Ovary (tissue), 10 donors: ENCODE measurements at places on chromosomes 1 and 21. TPM values are rescaled to one million over a fixed set of nuclear protein-coding genes. Genes with fewer than 3 reads are reported as not detected.
A peak's percentile ranks its signal among the peaks of the same experiment; 100 is the strongest.

GRCh38 chr1:94017155-94017829, 103.7 kb downstream of the ABCA4 start:
- H3K27me3 ChIP-seq: no peaks in the 10 kb centered on the region
- DNase-seq: no peak
- H3K27ac ChIP-seq: no peak overlapping the region
- peaks cover 10% of the 10 kb centered on the region for H3K4me1 ChIP-seq

DNA sequence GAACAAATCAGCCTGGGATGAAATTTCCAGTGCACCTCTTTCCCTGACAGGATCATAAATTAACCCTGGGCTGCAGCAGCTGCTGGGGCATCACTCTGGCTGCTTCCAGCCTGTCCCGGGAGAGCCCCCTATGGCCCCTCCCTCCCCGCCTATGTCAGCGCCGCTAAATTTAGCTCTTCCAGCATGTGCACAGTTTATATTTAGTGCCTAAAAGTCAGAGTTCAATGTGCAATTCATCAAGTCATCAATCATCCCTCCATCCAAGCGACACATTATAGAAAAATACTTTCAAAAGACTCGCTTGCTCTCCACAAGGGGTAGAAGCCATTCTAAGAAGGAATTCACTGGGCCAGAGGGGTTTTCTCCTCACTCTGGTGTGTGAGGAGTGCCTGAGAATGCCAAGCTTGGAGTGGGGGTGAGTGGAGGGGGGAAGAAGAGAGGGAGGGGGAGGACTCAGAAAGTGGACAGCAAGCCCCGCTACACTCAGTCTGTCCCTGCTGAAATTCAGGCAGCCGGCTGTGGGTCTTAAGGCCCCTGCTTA, 37.4 kb downstream of the XCL1 start:
- H3K27me3 ChIP-seq: no peaks in the 10 kb centered on the region
- H3K36me3 ChIP-seq: no peaks in the 10 kb centered on the region
- H3K4me1 ChIP-seq: peaks cover 10% of the 10 kb centered on the region
- no peak overlapping the region for H3K27ac ChIP-seq

GRCh38 chr1:63063367-63063766, 259.0 kb upstream of the FOXD3 start:
- no peak for DNase-seq
- H3K27me3 ChIP-seq: no peaks in the 10 kb centered on the region
- H3K4me3 ChIP-seq: no peak overlapping the region
- H3K4me1 ChIP-seq: no peaks in the 10 kb centered on the region
- no peak overlapping the region for H3K27ac ChIP-seq

DNA sequence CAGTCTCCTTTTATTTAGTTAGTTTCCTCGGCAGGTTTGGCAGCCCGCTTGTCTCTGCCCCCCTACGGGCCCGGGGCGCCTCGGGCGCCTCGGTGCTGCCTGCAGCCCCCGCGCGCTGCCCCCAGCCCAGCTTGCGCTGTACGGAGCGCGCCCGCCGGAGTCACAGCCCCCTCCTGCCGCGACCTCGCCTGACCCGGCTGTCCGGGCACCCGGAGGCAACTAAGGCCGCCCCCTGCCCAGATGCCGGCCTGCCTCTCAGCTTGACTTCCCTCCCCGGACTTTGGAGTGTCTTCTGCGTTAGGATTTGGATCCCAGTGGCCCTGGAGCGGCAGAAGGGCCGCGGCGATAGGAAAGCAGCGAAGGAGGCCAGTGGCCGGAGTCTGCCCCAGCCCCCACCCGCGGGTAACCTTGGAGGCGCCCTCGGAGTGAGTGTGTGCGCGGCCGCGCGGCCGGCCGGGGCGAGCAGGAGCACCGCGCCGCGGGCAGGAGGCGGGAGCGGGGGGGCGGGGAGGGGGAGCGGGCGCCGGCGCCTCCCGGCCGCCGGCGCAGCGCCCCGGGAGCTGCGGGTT, 7.6 kb downstream of the CDKN2C start:
- H3K4me3 ChIP-seq: peak overlapping the region; percentile 83
- DNase-seq: peak; percentile 74

DNA sequence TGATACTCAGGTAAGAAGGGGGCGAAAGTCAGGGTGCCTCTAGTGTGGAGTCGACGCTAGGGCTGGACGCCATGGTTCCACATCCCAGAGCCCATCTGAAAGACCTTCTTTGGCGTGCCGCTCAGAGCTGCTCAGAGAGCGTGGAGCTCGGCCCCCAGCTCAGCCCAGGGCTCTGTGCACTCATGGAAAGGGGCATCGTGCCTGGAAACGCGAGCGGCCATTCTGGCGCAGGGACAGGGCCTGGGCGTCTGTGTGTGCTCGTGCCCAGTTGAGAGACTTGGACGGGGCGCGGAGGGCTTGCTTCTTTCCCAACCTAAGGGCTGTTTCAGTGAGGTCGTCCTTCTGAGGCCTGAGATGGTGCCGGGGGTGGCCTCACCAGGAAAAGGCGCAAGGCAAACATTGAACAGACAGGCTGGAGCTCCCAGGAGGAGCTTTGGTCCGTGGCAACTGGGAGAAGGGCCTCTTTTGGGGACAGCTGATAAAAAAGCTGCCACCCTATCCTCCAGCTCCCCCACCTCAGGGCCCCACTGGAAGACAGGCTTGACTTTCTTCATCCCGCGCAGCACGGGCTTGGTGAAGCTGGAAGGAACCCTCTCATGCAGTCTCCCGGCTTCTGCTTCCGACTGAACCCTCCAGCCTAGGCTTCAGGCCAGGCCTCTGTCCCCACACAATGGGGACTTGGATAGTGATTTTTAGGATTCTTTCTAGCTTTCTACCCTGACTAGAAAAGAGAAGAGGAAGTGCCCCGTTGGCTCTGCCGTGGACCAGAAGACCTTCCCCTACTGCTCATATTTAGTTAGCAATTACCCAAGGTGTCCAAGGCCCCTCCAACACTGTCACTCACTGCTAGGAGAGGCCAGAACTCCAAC, 77.1 kb downstream of the CD58 start:
- no peak for DNase-seq
- H3K4me3 ChIP-seq: no peak overlapping the region
- H3K36me3 ChIP-seq: no peaks in the 10 kb centered on the region
- no peak overlapping the region for H3K27ac ChIP-seq
- H3K27me3 ChIP-seq: no peaks in the 10 kb centered on the region
- H3K4me1 ChIP-seq: no peaks in the 10 kb centered on the region

GRCh38 chr1:53417074-53417511, 42.1 kb upstream of the DMRTB1 start:
- H3K4me1 ChIP-seq: no peaks in the 10 kb centered on the region
- no peaks in the 10 kb centered on the region for H3K27me3 ChIP-seq
- no peaks in the 10 kb centered on the region for H3K36me3 ChIP-seq

The MPZL1 gene
- total RNA-seq: 44.2 TPM

The AKNAD1 gene
- total RNA-seq: not detected

DNA sequence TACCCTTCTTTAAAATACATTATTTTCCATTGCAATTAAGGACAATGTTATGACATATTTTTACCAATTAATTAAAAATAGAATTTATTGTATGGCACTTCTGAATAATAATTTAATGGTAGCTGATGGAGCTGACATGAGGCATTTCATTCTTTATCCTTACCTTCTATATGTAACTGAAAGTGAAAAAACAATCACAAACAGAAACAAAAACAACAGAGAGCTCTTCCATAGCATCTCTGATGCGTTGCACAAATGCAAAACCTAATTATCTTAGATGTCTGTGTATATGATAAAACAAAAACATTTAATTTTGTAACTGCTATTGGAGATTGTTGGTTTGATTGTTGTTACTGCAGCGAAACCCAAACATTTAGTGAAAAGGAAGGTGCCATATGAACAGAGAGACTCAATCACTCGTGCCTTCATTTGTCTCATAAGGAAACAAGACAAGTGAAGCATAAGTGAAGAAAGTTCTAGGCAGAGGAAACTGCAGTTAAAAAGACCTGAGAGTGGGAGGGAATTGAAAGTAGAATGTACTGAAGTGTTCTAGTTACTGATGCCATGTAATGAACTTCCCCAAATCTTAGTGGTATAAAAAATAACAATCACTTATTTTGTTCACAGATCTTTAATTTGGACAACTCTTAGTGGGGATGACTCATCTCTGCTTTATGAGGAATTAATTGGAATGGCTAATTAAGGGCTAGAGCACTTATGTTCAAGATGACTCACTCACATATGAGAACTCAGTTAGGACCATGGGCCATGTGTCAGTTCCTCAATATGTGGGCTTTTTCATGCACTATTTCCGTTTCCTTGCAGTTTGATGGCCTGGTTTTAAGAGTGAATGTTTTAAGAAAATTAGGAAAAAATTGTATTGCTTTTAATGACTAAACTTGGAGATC, 245.0 kb upstream of the OLFM3 start:
- peaks cover 3% of the 10 kb centered on the region for H3K27me3 ChIP-seq
- H3K4me3 ChIP-seq: no peak overlapping the region
- no peak overlapping the region for H3K27ac ChIP-seq
- no peak for DNase-seq
- no peaks in the 10 kb centered on the region for H3K4me1 ChIP-seq

DNA sequence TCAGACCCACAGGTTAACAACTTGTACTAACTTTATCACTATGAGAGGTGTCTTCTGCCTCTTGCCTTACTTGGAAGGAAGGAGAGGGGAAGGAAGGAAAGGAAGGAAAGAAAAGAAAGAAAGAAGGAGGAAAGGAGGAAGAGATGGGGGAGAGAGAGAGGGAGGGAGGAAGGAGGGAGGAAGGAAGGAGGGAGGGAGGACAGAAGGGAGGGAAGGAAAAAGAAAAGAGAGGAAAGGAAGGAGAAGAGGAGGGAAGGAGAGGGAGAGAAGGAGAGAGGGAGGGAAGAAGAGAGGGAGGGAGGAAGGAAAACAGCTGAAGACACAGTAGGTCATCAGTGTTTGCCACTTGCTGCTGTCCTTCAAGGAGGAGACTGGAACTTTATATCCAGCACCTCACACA, 5.3 kb upstream of the SIPA1L2 start:
- no peak for DNase-seq
- H3K27me3 ChIP-seq: no peaks in the 10 kb centered on the region
- H3K36me3 ChIP-seq: no peaks in the 10 kb centered on the region
- no peaks in the 10 kb centered on the region for H3K4me1 ChIP-seq
- no peak overlapping the region for H3K4me3 ChIP-seq
- H3K27ac ChIP-seq: no peak overlapping the region

The TLR5 gene
- total RNA-seq: 17.2 TPM

DNA sequence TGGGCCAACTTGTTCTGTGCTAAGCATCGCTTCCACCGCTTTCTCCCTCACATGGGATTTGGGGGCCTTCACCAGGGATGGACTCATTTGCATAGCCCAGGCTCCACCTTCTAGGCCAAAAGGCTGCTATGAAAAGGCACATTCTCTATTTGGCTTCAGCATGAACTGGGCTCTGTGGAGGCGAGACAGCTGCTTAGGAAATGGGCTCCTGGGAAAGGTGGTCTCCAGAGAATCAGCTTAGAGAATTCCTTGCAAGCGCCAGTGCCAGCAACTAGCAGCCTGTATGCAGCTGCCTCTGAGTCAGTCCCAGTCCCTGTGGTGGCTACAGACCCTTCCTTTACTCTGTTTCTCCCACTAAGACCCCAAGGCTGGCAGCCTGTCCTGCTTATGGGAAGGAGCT, 214.5 kb downstream of the HIVEP3 start:
- no peak for DNase-seq
- H3K36me3 ChIP-seq: no peaks in the 10 kb centered on the region
- H3K4me3 ChIP-seq: no peak overlapping the region
- H3K4me1 ChIP-seq: no peaks in the 10 kb centered on the region
- no peaks in the 10 kb centered on the region for H3K27me3 ChIP-seq
- H3K27ac ChIP-seq: no peak overlapping the region

GRCh38 chr1:181079382-181079781, 9.1 kb upstream of the IER5 start:
- H3K27ac ChIP-seq: no peak overlapping the region
- no peak overlapping the region for H3K4me3 ChIP-seq
- no peaks in the 10 kb centered on the region for H3K36me3 ChIP-seq

DNA sequence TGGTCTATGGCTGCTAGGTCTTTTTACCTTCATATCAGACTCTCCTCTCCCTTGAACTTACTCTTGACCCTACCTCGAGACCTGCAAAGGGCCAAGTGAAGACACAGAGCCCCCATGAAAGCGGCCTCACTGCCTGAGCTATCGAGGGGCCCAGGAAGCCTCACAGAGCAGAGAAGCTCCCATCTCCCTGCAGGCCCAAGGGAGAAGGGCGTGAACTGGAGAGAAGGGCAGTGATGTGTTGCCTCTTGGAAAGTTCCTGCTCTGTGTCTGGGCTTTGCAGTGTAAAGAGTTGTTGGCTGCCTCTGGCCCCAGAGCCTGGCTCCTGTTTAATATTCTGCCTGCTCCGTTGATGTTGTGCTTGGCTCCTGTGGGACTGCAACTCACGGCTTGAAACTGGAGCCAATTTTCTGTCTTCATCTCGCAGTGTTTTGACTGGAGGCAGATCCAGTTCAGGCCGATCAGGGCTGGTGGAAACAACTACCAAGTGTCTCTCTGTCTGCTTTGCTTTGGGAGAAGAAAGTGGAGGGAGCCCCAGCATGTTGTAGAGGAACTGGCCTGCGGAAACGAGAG, 4.3 kb downstream of the SERTAD4 start:
- H3K27ac ChIP-seq: peak overlapping the region; percentile 80
- H3K4me3 ChIP-seq: peak overlapping the region; percentile 10
- H3K27me3 ChIP-seq: no peaks in the 10 kb centered on the region
- peaks cover 10% of the 10 kb centered on the region for H3K4me1 ChIP-seq
- peak; percentile 66 for DNase-seq

GRCh38 chr1:23562137-23562876, 3.0 kb upstream of the ID3 start:
- H3K27me3 ChIP-seq: no peaks in the 10 kb centered on the region
- no peaks in the 10 kb centered on the region for H3K36me3 ChIP-seq
- H3K4me1 ChIP-seq: peaks cover 22% of the 10 kb centered on the region
- peak overlapping the region; percentile 85 for H3K27ac ChIP-seq
- H3K4me3 ChIP-seq: no peak overlapping the region

The PCP4 gene
- not detected for total RNA-seq

DNA sequence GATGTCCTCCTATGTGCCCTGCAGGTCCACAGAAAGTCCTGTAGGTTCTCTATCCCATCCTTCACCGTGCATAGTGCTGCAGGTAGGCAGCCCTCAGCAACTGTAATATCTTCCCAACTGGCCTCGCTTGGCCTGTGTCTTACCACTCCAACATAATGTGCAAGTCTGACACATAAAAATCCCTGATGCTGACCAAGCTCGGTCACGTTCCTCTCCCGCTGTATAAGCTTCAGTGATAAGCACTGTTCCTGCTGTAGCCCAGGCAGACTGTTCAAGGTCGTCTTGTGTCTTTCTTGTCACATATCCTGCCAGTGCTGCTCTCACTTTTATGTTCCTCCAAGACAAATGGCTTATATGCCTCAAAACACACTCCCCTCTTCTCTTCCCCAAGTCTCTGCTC, 19.4 kb upstream of the KCNE1 start:
- H3K4me1 ChIP-seq: no peaks in the 10 kb centered on the region
- no peaks in the 10 kb centered on the region for H3K27me3 ChIP-seq
- no peak for DNase-seq
- no peak overlapping the region for H3K4me3 ChIP-seq

The SPATA46 gene
- total RNA-seq: not detected

GRCh38 chr21:32520875-32521735, 64.2 kb downstream of the TCP10L start:
- peak; percentile 84 for DNase-seq
- H3K36me3 ChIP-seq: no peaks in the 10 kb centered on the region
- H3K4me3 ChIP-seq: no peak overlapping the region
- peaks cover 7% of the 10 kb centered on the region for H3K4me1 ChIP-seq
- no peaks in the 10 kb centered on the region for H3K27me3 ChIP-seq
